ENCODE measurements at places on chromosomes 2 and 18.

DNA sequence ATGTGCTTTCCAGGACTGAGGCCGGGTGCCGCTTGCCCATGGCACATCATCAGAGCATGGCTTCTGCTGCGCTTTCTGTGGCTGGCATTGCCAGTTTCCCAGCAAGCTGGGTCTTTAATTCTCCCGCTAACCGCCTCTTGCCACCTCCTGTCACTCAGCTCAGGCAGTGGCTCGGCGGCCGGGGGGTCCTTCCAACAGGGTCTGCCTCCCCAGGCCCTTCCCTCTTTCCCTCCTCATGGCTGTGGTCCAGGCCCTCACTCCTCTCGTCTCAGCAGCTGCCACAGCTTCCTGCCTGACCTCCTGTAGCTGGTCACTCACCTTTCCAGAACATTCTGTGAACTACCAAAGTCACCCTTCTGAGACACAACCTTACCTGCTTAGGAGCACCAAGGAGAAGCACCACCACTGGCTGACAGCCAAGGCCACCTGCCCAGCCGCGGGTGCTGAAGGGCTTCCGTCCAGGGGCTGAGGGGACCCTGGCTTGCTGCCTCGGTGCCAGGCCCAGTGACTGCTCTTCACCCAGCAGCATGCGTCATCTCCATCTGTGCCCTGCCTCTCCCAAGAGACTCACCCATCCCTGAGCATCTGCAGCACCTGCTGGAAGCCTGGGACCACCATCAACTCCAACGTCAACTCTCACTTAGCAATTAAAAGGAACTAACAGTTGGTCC lies 22.6 kb downstream of the CHMP1B start:
- no peak for DNase-seq

- DNase-seq: peak; percentile 88
These were observed 25.1 kb downstream of the COLEC12 start for GRCh38 chr18:475202-476031.

DNA sequence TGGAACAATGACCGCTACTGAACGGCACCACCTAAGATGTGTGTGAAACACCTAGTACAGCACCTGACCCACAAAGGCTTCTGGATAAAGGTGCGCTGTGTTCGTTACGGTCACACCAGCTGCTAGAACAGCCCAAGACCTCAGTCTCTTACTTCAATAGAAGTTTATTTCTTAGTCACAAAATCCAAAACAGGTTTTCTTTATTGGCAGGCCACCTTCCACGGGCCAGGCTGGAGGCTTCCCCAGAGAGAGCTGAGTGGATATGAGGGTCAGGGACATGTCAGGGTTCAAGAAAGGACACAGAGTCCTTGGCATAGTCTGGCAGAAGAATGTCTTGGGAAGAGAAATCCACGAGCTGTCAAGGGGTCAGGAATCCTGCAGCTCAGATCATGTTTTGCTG lies 92.2 kb downstream of the COL6A3 start:
- no peak for DNase-seq

DNA sequence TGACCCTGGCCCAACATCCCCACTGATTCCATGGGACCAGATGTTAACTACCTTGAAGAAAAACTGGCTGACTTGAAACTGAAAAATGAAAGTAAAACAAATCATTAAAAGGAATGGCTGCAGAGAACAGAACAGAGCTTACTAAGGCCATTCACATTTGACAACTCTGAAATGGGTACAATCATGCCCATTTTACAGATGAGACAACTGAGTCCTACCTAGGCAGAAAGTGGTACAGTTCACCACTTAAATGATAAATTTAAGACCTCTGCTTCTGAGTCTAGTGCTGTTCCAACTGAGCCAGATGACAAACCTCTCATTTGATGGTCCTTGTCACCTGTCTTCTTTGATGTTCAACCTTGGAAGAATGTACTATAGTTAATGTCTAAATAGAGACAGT lies 65.8 kb downstream of the THNSL2 start:
- DNase-seq: no peak

DNA sequence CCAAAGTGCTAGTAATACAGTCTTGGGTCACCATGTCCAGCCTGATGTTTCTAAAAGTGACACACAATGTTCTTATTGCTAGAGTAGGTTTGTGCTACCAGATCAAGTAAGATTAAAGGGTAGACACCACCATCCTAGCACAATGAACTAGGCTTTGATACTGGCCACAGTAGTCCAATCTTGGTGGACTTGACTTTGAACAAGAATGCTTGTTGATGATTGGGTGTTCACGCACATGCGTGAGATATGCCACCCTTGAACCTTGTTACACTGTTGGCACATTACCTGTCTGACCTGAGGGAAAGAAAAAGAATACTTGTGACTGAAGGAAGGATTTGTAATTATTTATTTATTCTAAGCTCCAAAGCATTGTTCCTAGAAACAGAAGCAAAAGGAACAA lies 72.1 kb upstream of the EMILIN2 start:
- no peak for DNase-seq

DNA sequence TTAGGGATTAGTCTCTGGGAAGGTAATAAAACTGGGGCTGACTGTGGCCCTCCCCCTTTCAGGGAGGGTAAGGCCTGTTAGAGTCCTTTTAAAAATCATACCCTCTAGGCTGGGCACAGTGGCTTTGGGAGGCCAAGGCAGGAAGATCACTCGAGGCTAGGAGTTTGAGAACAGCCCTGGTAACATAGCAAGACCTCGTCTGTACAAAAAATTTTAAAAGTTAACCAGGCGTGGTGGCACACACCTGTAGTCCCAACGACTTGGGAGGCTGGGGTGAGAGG lies 118.7 kb downstream of the STPG4 start:
- no peak for DNase-seq

- DNase-seq: no peak
These were observed 78.6 kb downstream of the ANKRD44 start for GRCh38 chr2:197232010-197232409.

DNA sequence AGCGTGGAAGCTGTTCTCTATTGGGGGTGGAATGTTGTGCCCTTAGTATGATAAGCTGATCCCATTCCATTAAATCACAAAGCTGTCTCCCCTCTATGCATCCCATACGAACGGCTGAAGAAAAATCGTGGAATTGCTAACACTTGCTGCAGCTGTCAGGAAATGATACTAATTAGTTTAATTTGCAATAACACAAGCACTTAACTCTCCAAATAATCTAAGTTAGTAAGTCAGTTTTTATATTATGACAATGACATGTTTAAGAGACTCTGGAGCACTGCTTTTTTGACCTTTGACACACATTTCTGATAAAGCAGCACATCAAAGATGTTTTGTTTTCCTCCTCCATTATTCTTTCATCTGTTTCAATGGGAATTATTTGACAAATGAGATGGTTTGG lies 123.7 kb upstream of the SATB2 start:
- DNase-seq: no peak

GRCh38 chr2:32783469-32783868 lies 155.6 kb downstream of the TTC27 start:
- no peak for DNase-seq

DNA sequence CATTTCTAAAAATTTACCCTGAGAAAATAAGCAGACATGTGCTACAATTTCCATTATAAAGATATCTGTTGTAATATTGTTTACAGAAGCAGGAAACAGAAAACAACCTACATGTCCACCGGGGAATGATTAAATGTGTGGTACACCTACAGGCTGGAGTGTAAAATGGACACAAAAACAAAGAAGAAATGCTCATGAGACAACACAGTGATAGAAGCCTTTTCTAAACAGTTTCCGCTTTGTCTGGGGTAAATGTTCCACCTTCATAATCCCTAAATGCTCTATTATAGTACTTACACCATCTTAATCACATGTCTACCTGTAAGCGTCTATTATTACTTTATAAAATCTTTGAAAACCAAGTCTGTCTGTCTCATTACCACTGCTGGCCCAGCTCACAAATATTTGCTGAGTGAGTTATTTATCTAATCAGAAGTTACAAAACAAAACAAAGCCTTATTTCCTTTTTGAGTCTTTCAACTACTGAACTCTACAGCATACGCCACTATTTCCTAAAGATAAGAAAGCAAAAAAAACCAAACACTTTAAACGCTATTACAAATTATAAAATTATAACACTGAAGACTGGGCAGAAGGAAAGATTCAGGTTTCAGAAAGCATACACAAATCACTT lies 95.3 kb downstream of the PIGN start:
- DNase-seq: no peak

GRCh38 chr2:212109217-212109616 lies 429.4 kb downstream of the ERBB4 start:
- no peak for DNase-seq

DNA sequence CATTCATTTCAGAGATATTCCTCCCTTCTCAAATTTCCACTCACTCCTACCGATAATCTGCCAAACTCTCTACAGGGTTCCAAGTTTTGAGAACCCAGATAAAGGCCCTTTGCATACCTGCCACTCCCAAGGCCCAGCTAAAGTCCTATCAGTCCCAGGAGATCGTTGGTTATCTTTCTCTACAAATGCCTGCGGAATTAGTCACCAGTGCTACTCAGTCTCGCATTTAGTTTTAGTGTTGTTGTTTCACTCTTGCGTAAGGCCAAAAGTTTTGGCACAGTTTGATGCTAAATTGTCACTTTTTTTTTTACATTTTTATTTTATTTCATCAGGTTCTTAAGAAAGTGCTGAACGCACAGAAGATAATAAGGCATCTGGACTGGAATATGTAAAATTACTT lies 29.2 kb upstream of the SETBP1 start:
- DNase-seq: no peak

- no peak for DNase-seq
These were observed 481.9 kb downstream of the TMX3 start for GRCh38 chr18:68233018-68233417.

DNA sequence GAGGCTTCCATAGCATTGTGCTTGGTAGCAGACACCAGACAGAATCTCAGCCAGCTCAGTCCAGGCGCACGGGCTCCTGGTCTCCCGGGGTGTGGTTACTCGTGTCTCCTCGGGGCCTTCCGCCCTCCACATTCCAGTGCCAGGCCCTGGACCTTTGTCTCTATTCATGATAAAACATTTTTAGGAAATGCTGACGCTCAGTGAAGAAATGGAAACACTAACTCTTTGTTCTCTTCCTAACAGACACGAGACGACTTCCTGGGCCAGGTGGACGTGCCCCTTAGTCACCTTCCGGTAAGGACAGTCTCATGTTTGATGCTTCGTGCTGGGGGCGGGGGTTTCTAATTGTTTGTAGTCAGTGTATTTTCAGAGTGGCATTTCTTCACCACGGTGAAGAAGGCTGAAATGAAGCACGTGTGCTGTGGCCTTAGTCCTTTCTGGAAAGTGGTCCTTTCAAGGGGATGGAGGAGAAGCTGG lies 271.8 kb downstream of the NEDD4L start:
- DNase-seq: no peak

- DNase-seq: peak; percentile 16
These were observed 111.8 kb upstream of the SLC35G4 start for GRCh38 chr18:11497585-11497984.

DNA sequence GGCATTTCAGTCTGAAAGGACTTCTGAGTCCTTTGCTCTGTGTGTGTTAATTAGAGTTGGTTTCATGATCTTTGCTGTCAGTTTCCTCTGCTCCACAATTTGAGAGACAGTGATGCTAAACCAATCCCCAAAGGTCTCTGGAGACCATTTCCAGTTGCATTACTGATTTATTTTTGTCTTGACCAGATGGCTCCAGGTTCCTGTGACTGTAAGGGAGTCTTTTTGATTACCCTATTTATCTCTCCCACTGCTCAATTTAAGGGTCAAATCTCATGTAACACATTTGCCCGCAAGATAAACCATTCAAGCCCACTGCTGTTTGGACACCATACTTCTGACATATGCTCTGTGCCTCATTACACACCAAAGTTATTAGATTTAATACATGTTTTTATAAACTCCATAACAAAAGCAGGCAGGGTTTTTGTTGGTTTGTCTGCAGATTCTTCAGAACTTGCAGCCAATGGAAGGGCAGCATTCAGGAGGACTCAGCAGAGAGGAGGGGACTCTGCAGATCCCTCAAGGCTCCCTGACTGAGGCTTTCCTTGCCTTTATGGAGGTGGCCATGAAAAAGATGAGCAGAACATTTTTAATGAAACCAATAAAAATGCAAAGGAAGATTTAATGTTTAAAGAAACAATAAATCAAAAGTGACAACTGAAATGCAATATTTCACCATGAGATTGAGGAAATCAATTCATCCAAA lies 889.3 kb upstream of the CELF4 start:
- no peak for DNase-seq

DNA sequence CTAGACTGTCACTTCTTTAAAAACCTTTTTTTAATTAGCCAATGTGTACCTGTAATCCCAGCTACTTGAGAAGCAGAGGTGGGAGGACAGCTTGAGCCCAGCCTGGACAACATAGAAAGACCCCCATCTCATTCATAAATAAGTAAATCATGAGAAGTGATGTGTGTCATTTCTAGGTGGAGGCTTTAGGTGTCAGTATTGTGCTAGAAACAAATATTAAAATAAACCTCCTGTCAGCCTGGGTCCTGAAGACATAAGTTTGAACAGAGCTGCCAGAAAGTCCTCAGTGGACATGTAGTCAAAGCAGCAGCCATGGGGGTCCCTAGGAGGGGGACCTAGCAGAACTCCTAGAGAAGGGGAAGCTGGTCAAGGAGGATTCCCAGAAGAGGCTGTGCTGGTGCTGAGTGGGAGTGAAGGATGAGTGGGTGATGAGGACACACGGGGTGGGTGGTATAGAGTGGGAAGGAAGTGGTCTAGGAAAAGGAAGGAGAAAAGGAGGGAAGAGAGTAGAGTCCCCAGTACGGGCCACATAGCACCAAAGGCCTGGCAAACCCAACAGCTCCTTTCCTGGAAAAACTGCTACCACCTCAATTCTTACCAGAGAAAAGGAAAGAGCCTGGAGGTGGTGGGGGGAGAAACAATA lies 316.6 kb upstream of the NCKAP5 start:
- DNase-seq: peak; percentile 35

DNA sequence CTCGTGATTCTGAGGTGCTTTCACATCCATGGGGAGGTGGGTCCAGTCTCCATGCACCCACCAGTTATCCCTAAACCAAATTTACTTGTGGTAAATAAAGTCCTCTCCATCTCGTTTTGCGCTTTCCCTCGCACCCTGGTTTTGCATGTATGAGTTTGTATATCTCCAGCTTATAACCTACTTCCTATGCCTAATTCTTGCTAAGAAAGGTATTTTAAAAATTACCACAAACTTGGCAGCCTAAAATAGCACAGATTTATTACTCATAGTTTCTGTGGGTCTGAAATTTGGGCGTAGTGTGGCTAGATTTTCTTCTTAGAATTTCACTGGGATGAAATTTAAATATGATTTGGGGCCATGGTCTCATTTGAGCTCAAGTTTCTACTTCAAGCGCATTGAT lies 511.5 kb downstream of the NYAP2 start:
- DNase-seq: no peak

DNA sequence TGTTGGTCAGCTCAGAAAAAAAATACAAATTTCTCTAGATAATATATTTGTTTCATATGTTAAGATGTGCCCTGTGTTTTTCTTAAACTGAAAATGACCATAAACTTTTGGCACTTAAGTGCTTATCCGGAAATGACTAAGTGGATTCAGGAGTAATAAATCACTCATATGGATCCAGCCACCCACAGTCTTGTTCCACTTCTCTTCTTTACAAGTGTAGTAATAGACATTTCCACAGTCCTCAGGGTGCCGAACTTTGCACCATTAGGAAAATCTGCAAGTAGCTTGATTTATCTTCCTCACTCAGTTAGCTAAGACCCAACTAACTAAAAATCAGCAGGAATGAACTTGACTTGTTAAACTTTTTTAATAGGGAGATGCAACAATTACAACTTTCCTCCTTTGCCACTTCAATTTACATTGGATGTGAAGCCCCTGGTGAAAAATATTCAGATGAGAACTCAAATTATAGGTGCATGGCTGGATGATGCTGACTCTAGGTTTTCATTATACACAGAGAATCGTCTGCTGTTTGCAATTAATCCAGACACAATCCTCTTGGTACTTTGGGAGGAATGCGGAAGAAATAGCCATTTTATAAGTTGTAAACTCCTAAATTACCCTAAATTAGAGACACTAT lies 322.5 kb downstream of the ARHGAP15 start:
- DNase-seq: peak; percentile 78
